ENCODE measurements at places on chromosomes 4 and X. TPM values are rescaled to one million over a fixed set of nuclear protein-coding genes. Genes with fewer than 3 reads are reported as not detected.

Gene CPLX1
- 2.9 TPM for polyA plus RNA-seq

Gene VEGFD
- 1.1 TPM for polyA plus RNA-seq

Gene CXCL3
- polyA plus RNA-seq = 39.7 TPM

Gene DOK7
- 4.3 TPM for polyA plus RNA-seq

Gene GLOD5
- 2.1 TPM for polyA plus RNA-seq

Gene HTN1
- polyA plus RNA-seq = not detected

Gene RHOH
- 3.2 TPM for polyA plus RNA-seq

Gene ADH1B
- polyA plus RNA-seq = 198 TPM

Gene TMPRSS11F
- polyA plus RNA-seq = 1.4 TPM

Gene MND1
- 5.9 TPM for polyA plus RNA-seq

Gene WFS1
- polyA plus RNA-seq = 11.6 TPM

Gene PTPN13
- 7.6 TPM for polyA plus RNA-seq

Measured in stomach (tissue), 19 donors.